Daoy (cell line): ENCODE measurements at places on chromosomes 5 and 9. TPM values are rescaled to one million over a fixed set of nuclear protein-coding genes. Genes with fewer than 3 reads are reported as not detected.

Gene HAVCR2
- total RNA-seq, result 0.12 and 0.97 TPM in 2 replicates

- DNase-seq, result no peak
These were observed 146.8 kb downstream of the GHR start for GRCh38 chr5:42569953-42570548.

DNA sequence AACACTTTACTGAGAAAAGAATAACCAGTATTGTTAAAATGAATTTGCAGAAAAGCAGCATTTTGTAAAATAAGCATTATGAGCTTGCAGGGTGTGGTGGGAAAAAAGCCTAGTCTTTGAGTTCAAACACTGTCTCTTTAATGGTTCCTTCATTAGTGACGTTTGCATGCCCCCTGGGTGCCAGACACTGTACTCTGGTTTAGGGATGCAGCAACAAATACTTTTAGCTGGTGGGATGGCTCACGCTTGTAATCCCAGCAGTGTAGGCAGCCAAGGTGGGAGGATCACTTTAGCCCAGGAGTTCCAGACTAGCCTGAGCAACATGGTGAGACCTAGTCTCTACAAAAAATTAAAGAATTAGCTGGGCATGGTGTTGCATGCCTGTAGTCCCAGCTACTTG, 62.3 kb downstream of the MAST4 start:
- no peak for DNase-seq

- DNase-seq, result no peak
These were observed 154.6 kb downstream of the OLFM1 start for GRCh38 chr9:135242049-135242396.

Gene SPINK13
- total RNA-seq, result not detected in 2 replicates

- DNase-seq, result no peak
These were observed 14.0 kb downstream of the SEC61B start for GRCh38 chr9:99235926-99236634.
